ENCODE measurements at places on chromosomes 5 and 9.

DNA sequence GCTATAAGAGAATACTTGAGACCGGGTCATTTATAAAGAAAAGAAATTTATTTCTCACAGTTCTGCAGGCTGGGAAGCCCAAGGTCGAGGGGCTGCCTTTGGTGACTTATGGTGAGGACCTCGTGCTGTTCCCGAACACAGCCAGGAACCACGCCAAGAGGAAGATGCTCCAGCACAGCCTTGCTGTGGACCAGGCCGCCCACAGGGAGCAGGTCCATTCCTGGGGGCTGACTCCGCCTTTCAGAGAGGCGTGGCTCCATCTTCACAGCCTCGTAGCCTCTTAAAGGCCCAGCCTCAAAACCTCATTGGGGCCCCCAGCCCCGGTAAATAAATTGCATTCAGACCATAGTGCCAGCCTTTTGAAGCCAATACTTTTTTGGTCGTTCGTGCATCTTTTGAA lies 93.5 kb upstream of the CACNA1B start:
- no peak for DNase-seq

DNA sequence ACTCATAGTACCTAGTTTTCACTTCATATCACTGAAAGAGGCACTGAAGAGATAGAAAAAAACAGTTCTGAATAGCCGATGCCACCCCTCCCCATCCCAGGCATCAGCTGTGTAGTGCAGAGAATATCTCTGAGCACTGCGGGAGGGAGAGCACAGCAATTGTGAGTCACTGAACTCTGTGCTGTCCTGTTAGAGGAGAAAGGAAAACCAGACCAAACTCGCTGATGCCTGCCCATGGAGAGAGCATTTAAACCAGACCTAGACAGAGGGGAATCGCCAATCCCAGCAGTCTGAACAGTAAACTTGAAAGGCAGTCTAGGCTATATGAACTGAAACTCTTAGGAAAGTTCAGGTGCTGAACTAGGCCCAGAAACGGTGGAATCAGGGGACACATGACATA lies 120.1 kb upstream of the SLC30A5 start:
- DNase-seq: no peak

- no peak for DNase-seq
These were observed 3.2 kb downstream of the MROH2B start for GRCh38 chr5:41067714-41068568.

- no peak for DNase-seq
These were observed 29.5 kb upstream of the SMAD5 start for GRCh38 chr5:136103118-136103517.

GRCh38 chr5:2738156-2738699 lies 13.2 kb downstream of the IRX2 start:
- no peak for DNase-seq

- DNase-seq: no peak
These were observed 52.8 kb upstream of the TUT7 start for GRCh38 chr9:86407022-86407421.

GRCh38 chr5:12934722-12935121 lies 1009.8 kb downstream of the DNAH5 start:
- DNase-seq: no peak

- DNase-seq: no peak
These were observed 23.0 kb upstream of the NSG2 start for GRCh38 chr5:174022384-174023095.

DNA sequence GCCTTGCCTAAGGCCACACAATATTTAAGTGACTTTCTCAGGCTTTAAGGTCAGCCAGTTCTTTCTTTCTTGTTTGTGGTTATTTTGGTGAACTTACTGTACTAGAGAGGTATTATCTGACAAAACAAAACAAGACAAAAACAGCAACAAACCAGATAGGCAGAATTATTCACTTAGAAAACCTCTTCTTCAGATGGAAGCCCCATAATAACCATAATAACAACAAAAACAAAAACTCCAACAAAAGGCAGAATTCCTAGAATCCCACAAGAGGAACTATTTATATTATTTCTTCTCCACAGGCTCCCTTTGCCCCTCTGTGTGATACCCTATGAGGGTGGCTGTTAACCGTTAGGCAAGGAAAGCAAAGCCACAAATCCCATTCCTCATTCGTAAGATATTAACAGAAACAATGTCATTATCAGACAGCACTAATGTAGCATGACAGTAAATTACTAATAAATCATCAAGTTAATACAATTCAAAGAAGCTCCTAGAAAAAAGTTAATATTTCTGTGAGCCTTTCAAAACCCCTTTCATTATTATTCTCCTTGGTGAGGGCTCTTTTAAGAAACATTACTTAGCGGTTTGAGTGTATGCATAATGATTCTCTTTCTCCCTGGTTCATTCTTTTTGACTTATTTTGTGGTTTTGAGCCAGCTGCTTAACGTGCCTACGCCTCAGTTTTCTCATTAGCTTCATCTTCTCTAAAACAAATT lies 274.9 kb downstream of the EFNA5 start:
- DNase-seq: no peak

- no peak for DNase-seq
These were observed 420.0 kb downstream of the SEMA5A start for GRCh38 chr5:9125852-9126251.

- no peak for DNase-seq
These were observed 182.5 kb downstream of the DRD1 start for GRCh38 chr5:175261526-175261925.

DNA sequence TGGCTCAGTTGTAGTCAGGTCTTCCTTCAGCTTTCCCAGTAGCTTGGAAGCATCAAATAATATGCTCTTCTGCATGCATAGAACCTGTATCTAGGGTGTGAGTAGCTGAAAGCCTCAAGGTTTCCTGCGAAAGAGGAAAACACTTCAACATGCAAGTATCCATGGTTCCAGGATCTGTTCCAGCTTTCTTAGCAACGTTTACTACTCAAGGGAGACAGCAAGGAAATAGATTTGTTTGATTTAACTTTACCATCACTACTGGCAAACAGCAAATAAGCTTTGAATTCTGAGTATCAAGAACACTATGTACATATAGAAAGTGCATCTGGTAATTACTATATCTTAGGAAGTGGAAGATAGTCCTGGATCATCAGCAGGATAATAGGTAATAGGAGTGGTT lies 341.0 kb downstream of the PRR16 start:
- DNase-seq: no peak

DNA sequence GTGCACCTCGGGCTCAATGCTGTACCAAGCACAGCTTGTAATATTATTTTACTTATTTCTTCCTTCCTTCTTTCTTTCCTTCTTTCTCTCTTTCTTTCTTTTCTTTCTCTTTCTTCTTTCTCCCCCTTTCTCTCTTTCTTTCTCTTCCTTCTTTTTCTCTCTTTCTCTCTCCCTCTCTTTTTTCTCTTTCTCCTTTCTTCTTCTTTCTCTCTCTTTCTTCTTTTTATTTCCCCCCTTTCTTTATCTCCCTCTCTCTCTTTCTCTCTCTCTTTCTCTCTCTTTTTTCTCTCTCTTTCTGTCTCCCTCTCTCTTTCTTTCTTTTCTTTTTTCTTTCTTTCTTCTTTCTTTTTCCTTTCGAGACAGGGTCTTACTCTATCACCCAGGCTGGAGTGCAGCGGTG lies 32.7 kb upstream of the GNE start:
- DNase-seq: no peak

DNA sequence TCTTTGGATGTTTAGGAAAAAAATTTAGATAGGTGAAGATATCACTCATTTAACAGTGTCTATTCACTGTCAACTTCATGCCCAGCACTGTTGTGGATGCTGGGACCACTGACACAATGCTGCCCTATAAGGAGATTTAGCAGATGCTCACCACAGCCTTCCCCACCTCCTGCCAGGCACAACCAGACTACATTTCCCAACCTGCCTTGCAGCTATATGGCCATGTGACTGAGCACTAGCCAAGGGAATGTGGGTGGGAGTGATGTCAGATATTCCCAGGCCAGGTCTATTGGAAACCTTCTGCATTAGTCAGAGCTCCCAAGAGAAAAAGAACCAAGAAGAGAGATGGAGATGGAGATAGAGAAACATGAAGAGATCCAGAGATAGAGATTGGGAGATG lies 302.6 kb upstream of the TAS2R1 start:
- no peak for DNase-seq

GRCh38 chr5:1432296-1432695 lies 12.9 kb downstream of the SLC6A3 start:
- no peak for DNase-seq

- DNase-seq: no peak
These were observed 27.8 kb downstream of the ZCCHC10 start for GRCh38 chr5:132998556-132998955.

- no peak for DNase-seq
These were observed 1.4 kb downstream of the TJP2 start for GRCh38 chr9:69175486-69175885.

GRCh38 chr9:21333226-21333625 lies 2.0 kb downstream of the KLHL9 start:
- DNase-seq: no peak

DNA sequence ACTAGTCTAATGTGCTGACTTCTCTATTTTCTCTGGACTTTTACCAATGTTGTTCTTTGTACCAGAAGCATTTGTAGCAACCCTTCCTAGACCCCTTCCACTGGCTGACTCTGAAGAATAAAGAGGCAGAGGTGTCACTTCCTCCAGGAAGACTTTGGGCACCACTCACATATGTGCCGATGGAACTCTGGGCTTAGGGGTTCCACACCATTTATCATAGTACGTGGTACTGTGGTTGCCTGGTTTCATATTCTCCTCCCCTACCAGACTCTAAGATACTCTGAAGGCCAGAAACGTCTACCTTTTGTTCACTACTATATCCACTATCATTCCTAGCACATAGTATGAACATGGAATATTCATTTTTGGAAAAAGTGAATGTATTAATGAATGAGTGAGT lies 88.0 kb downstream of the BNC2 start:
- no peak for DNase-seq

- DNase-seq: no peak
These were observed 16.1 kb upstream of the SPIN1 start for GRCh38 chr9:88372103-88372654.

DNA sequence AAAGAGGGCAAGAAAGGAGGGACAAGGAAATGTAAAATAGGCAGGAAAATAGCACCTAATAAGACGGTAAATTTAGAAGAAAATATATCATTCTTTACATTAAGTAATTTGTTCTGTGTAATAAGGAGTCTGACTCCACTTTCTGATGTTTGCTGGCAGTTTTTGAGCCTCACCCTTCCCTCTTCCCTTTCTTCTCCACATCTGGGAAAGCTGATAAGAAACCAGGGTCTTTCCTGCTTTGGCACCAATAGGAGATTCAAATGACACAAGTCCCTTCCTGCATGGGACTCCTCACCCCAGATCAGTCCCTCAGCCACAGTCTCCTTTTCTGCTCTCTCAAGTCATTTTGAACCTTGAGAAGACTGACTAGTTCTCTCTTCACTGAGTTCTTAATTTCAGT lies 31.2 kb upstream of the LECT2 start:
- DNase-seq: no peak

DNA sequence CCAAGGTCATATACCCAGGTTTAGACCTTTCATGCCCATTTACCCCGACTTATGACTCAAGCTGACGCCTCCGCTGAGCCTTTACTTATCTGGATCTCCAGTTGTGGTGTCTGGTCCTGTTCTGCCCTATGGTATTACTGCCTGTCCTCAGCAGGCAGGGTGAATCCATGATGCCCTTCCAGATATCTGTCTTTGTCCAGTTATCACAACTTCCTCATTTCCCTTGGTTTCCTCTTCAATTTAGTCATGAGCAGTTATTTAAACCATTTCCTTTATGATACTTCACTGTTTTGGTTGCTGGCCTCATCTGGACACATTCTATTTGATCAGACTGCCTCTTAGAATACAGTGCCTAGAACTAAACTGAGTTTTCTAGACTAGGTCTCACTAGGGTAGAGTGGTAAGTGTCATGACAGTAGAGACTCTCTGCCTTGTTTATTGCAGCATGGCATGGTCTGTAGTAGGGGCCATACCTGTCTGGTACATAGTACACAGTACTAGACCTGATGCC lies 93.3 kb downstream of the MELK start:
- DNase-seq: no peak

DNA sequence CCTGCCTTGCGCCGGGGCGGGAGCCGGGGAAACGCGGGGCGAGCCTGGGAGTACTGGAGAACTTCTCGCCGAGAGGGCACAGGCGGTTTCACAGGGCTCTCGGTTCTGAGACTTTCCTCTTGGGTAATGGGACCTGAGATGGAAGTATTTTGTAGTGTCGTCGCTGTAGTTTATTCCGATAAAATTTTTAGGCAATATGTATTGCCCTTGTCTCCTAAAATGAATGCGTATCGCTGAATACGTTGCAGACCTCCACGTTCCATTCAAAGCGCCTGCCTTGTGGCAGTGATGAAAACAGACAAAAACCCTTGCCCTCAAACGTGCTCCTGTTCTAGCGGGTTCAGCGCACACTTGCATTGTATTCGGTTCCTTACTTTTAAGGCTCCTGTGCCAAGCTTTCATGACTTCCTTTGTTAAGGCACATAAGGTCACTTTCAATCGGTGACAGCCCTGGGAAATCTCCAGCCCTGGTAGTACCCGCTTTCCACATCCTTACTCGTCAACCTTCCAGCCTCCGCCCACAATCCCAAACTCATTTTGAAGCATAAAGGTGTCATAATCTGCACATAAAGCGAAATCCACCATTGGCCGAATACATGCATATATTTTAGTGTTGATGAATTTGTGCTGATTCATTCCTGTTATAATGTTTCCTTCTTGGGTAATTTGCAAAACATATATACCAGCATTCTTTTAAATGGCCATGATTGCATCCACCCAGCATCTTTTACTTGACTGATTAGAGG lies 694 bp downstream of the RMI1 start:
- no peak for DNase-seq

- DNase-seq: no peak
These were observed 13.8 kb downstream of the NACC2 start for GRCh38 chr9:136081113-136081825.

DNA sequence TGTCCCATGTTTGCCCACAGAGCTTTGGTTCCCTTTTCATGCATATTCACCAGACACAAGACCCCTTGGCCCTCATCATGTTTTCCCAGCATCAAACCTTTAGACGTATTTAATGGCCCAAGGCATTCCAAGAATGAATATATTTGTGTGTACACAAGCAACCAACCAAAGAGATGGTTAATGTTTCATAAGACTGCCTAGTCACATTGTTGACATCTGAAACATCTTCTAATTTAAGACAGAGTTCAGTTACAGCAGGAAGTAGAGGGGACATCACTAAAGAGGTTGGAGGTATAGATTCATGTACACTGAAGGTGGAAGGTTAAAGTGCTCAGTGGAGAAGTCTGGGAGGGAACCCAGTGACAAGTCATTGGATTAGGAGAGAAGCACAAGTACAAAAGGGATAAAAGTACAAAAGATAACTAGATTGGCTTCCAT lies 49.1 kb downstream of the SUSD1 start:
- DNase-seq: no peak

DNA sequence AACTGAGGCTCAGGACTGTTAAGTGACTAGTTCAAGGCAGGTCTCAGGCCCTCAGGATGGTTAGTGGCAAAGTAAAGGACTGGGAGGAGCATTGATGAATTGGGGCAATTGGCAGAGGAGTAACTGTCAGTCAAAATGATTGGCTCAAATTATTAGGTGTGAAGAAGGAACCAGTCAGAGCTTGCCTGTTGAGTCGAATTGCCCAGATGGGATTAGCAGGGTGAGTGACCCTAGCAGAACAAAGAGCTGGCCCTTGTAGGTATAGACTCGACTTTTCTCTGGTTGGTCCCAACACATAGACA lies 2.6 kb upstream of the NSD1 start:
- no peak for DNase-seq

- no peak for DNase-seq
These were observed 97.5 kb downstream of the DMXL1 start for GRCh38 chr5:119168401-119168800.

All from stimulated activated CD8-positive, alpha-beta memory T cell treated with anti-CD3 and anti-CD28 coated beads, Interleukin-4, amount 100 ng/mL, for 1 hour (primary cell).